ENCODE measurements at places on chromosomes 12 and 14. TPM values are rescaled to one million over a fixed set of nuclear protein-coding genes. Genes with fewer than 3 reads are reported as not detected.

GALNT4 gene
- 4.3 TPM for total RNA-seq

DNA sequence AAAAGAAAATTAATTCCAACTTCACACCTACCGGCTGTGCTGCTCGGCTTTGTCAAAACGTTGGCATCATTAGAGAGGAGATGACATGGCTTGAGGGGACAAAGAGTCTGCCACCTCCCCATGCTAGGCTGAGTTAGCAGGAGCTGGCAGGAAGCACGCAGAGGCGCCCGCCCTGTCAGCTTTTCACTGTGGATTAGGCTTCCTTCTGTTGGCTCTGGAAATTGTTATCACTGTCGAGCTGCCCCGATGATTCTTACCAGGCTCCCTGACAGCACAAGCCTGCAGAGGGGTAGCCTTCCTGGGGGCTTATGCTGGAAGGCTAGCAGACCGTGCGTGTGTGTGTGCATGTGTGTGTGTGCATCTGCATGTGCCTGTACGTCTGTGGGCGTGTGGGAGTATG, 490.9 kb upstream of the TBX3 start:
- no peak for DNase-seq

GRCh38 chr12:104566244-104566993, 109.7 kb downstream of the CHST11 start:
- no peak for DNase-seq

DNA sequence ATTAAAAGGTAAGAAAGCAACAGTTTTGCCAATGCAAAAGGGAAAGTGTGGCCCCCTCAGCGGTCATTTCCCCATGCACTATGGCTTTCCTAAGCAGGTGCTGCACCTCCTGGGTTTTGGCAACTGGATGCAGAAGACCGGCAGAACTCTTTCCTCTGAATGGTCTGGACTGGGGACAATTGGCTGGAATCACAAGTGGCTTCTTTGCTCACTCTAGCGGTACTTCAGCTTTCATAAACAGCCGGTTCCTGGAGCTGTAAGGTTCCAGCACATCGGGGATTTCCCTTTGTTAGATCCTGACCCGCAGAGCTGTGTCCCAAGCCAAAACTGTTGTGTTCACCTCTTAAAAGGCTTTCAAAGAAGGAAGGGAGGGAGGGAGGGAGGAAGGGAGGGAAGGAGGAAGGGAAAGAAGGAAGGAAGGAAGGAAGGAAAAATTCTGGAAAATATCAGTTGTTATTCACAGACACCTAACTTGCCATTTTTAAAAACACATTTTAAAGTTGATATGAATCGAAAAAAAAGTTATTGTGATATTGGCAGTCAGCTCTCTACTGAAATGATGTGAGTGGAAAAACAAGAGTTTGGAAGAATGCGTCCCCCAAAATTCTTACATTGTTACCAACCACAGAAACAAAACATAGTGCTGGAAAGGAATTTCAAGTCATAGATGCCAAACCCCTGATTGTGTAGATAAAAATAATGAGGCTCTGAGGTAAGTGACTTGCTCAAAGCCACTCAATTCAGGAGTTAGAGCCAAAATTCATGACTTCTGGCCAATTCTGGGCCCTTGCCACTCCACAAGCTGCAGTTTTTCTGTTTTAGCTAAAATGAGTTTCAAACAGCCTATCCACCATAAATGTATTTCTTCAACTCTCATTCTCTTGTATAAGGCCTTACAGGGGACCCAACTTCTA, 220.6 kb upstream of the HMGA2 start:
- DNase-seq: peak; percentile 21

- DNase-seq: no peak
Observed at GRCh38 chr14:64944041-64944440, 1.5 kb upstream of the GPX2 start.

DNA sequence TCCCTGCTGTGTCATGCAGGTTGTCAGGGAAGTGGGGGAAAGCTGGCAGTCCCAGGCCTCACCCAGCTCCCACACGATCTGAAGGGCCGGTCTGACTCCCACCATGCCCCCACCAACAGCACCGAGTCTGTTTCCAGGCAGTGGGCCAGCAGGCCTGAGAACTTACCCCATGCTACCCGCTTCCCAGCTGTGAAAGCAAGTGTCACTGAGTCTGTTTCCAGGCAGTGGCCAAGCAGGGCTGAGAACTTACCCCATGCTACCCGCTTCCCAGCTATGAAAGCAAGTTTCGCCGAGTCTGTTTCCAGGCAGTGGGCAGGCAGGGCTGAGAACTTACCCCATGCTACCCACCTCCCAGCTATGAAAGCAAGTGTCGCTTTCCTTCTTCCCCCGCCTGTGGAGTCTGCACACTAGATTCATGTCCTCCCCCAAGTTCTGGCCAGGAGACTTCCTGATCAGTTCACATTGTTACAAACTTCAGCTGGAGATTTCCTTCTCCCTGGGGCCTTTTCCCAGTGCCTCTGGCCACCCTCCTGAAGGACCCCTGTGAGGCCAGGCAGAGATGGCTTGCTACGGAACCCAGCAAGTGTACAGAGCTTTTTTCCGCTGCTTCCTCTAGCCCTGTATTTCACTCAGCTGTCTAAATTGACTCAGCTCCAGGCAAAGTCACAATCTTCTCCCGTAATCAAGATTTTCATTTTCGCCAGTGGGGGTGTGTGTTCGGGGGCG, 435.4 kb downstream of the TMTC2 start:
- peak; percentile 42 for DNase-seq

GRCh38 chr14:105358943-105359342, 39.4 kb upstream of the TEX22 start:
- DNase-seq: no peak
